ENCODE measurements at places on chromosomes 12 and 14. TPM values are rescaled to one million over a fixed set of nuclear protein-coding genes. Genes with fewer than 3 reads are reported as not detected.

HCAR3 gene
- total RNA-seq: 2.6 TPM

FOXN4 gene
- total RNA-seq: not detected

HOXC10 gene
- 2.0 TPM for total RNA-seq

ADAM21 gene
- total RNA-seq: not detected

ACADS gene
- total RNA-seq: 114 TPM

LMO3 gene
- 16.5 TPM for total RNA-seq

RNU6-7 gene
- not detected for total RNA-seq

PELI2 gene
- total RNA-seq: 24.1 TPM

LRTM2 gene
- total RNA-seq: not detected

HOXC9 gene
- 16.8 TPM for total RNA-seq

DDN gene
- under 0.01 TPM for total RNA-seq

GPD1 gene
- total RNA-seq: 4,731 TPM

PLEKHG7 gene
- total RNA-seq: not detected

CD4 gene
- total RNA-seq: 11.0 TPM

KRT75 gene
- total RNA-seq: not detected

NOVA1 gene
- 58.9 TPM for total RNA-seq

IGF1 gene
- total RNA-seq: 101 TPM

EVL gene
- total RNA-seq: 116 TPM

LDHB gene
- 257 TPM for total RNA-seq

All from breast epithelium (tissue), 4 donors.